Stimulated activated CD8-positive, alpha-beta memory T cell treated with anti-CD3 and anti-CD28 coated beads, Interleukin-15, amount 100 ng/mL, for 4 hours (primary cell): ENCODE measurements at places on chromosomes 12 and 14.

GRCh38 chr14:66078006-66078405, 408.2 kb upstream of the CCDC196 start:
- DNase-seq: no peak

DNA sequence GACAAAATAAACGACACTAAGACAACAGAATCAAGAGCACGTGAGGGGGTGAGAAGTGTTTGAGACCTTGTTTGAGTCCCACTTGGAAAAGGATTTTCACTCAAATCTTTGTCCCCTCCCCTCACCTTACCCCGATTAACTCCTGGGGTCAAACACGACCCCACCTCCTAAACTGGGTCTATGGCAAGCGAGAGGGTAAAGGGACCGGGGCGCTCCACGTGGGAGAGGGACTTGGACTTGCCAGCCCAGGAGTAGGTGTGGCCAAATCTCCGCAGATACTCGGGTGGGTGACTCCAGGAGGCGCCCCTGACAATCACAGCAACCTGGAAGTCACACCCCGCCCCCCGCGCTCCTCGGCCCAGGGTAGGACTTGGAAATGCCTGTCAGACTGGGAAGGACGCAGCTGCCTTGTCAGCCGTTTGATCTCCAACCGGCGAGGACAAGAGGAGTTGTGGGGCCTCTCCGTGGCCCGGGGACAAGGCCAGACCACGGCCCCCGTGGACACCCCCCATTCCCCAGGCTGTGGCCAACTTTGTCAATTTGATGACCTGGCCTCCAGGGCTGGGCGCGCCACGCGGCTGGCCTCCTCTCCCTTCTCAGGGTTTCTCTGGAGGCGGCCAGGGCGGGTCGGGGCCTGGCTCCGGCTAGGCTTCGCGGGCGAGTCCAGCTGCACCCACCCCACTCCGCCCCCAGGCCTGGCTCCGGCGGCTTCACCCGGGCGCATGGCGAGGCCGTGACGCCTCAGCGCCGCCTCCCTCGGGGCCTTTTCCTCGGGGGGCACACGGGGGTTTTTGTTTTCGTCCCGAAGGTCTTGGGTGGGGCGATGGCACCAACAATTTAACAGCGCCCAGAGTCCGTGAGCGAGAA, 1.1 kb upstream of the BCL11B start:
- no peak for DNase-seq

DNA sequence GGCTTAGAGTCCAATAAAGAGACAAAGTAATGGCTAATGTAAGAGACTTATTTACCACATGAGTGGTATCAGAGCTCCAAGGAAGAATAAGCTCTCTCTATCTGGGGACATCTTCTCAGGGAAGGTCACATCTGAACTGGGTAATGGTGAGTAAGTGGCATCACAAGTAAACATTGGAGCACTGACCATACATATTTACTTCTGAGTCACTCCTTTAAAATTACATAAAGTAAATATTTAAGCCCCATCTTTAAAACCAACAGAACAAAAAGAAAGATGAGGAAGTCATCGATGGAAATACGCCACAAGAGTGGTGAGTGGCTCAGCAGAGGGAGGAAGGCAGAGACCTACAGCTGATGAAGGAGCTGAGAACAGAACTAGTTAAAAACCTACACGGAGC, 159.9 kb downstream of the DUSP6 start:
- DNase-seq: no peak

DNA sequence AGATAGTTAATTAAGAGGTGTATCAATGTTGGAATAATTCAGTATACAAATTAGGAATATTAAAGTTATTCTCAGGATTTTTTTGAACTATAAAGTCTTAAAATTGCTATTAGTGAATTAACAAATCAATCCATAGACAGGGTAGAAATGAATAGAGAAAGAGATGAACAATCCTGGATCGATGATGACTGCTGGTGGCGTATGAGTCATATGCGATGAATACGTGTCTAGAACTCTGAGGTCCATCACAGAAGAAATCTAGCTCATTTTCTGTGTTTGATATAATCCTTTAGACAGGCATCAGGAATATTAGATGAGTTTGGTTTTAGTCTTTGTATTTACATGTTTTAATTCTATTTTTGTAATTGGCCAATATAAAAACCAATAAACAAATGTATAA, 85.4 kb upstream of the RTL1 start:
- DNase-seq: no peak

GRCh38 chr12:56897844-56898361, 36.3 kb downstream of the SDR9C7 start:
- DNase-seq: no peak

- DNase-seq: no peak
These were observed 185.2 kb downstream of the TMTC3 start for GRCh38 chr12:88327276-88327675.

- no peak for DNase-seq
These were observed 146.1 kb upstream of the LRIG3 start for GRCh38 chr12:59066445-59066844.

DNA sequence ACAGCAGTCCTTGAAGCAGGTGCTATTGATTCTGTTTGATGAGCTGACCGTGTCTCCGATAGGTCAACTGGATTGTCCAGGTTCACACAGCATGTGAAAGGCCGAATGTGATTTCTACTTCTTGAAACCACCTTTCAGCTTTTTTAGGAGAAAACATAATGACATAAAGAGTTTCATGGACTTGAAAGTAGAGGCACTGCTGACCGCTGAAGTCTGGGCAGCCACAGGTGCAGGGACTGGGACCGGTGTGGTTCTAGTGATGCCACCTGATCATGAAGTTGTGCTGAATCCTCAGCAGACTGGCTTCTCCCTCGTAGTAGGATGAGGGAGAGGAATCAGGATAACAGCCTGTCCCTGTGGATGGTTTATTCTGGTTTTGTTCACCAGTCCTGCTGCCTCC, 108.1 kb downstream of the ETV6 start:
- DNase-seq: no peak

DNA sequence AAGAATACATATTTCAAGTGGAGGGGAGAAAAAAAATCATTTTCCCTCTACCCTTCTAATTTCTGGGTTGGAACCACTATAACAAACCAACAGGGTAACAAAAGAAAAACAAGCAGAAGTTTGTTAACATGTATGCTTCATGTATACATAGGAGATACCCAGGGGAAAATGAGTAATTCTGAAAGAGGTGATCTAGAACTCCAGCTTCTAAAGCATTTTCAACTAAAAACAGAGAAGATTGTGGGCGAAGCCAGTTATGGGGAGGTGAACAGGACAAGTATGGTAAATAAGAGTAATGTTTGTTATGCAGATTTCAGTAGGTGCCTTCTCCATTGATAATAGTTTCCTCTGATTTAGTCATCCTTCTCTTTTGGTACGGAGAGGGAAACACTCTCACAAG, 16.7 kb downstream of the FNTB start:
- DNase-seq: no peak

- no peak for DNase-seq
These were observed 29.1 kb downstream of the RFLNA start for GRCh38 chr12:124323771-124324530.

DNA sequence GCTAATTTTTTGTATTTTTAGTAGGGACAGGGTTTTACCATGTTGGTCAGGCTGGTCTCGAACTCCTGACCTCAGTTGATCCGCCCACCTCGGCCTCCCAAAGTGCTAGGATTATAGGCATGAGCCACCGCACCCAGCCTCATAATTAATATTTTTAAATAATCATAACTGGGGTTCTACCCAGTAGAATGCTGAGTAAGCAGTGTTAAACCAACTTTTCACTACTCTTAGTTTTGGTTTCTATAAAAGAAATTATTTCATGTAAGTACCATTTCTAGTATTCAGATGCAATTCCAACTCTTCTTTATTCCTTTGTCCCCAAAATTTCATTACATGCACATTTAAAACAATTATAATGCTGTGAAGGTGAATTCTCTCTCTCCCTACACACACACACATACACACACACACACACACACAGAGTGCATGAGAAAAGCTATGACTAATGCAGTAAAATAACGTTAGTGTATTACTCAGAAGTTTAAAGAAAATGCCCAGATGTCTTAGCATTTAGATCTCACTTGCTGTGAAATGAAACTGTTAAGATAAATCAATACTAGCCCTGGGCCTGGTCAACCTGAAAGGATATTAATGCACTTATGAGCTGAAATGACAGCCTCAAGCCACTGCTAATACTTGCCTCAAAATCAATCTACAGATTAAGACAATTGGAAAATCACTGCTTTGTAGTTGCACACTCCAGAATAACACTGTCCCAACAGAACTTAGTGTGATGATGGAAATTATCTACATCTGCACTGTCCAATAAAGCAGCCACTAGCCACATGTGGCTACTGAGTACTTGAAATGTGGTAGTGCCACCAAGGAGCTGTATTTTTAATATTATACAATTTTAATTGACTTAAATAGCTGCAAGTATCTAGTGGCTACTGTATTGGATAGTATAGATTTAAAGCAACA, 36.0 kb downstream of the PTPN21 start:
- DNase-seq: no peak

DNA sequence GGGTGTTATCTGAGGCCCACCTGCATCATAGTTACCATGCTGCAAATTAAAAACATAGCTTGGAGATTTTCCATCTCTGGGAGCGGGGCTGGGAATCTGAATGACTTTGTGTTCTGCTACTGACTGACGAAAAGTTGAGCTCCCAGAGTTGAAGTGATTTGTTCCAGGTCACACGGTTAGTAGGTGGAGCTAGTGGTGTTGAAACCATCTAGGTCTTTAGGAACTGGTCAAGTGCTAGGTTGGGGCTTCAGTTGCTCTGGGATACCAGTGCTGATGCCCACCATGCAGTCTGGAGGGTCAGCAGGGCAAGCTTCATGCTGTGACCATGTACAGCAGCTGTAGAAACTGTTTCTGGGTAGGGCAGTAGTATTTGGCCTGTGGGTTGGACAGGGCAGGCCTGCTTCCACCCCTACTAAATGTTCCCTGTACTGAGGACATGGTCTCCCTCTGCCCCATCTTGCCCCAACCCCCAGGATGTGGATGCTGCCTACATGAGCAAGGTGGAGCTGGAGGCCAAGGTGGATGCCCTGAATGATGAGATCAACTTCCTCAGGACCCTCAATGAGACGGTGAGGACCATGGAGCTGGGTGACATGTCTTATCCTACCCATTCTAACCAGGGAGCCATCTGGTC, 5.3 kb downstream of the KRT7 start:
- no peak for DNase-seq

DNA sequence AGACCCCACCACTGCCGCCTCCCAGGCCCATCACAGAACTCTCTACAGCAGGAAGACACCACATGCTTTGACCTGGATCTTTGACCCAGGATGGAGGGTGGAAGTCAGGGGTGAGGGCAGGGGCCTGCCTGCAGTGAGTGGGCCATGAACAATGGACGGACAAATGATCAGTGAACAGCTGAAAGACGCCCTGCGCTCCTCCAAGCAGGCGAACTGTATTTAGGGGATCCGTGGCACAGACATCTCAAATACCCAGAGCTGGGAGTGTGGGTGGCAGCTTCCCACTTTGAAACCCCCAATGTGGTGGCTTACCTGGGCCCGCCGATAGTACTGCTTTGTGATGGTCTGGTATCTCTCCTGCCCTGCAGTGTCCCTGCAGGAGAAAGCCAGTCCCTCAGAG, 8.7 kb upstream of the GPX2 start:
- no peak for DNase-seq

DNA sequence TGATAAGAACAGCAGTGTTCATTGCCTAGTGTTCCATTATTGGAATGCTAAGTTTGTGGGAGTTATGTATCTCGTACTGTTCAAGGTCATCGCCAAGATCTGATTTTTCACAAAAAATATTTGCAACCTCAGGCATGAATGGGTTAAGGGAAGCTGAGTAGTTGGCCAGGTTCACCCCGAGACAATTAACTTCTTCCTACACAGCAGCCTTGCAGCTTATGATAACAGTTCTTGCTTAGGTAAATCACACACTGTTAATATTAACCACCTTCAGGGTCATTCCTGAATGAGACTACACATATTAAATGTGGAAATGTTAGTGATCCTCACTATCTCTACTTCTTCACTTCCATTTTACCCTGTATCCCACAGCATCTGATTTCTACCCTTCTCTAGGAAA, 18.0 kb downstream of the FKBP11 start:
- no peak for DNase-seq

- no peak for DNase-seq
These were observed 6.8 kb downstream of the EMP1 start for GRCh38 chr12:13203034-13203922.

- DNase-seq: no peak
These were observed 1.1 kb upstream of the FAR2 start for GRCh38 chr12:29147731-29148595.
